Breast epithelium (tissue), 4 donors: ENCODE measurements at places on chromosomes 11 and 22. TPM values are rescaled to one million over a fixed set of nuclear protein-coding genes. Genes with fewer than 3 reads are reported as not detected.

DNA sequence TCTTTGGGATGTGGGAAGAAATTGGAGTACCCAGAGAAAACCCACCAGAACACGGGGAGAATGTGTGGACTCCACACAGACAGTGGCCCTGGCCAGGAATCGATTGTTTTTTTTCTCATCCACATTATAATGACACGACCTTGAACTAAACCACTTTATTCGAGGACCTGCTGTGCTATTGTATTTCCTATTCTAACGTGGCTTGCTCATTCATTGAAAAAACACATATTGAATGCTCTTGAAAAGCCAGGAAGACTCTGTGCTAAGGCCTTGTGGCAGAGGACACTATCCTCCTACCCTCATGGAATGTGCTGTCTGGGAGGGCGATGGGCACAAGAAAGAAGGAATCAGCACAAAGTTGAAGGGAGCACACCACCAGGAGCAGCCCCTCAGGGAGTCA is 9.1 kb upstream of the SREBF2 start:
- no peak for DNase-seq
- H3K27me3 ChIP-seq, result no peaks in the 10 kb centered on the region
- H3K36me3 ChIP-seq, result no peaks in the 10 kb centered on the region
- no peak overlapping the region for H3K27ac ChIP-seq

GRCh38 chr11:90434858-90435257 is 212.0 kb upstream of the CHORDC1 start:
- H3K27me3 ChIP-seq, result no peaks in the 10 kb centered on the region
- H3K36me3 ChIP-seq, result no peaks in the 10 kb centered on the region
- H3K4me1 ChIP-seq, result no peaks in the 10 kb centered on the region
- H3K27ac ChIP-seq, result no peak overlapping the region

GRCh38 chr11:8735094-8735493 is 52.5 kb downstream of the RPL27A start:
- H3K27ac ChIP-seq, result no peak overlapping the region
- H3K27me3 ChIP-seq, result no peaks in the 10 kb centered on the region
- no peak for DNase-seq
- H3K4me1 ChIP-seq, result peaks cover 5% of the 10 kb centered on the region
- H3K36me3 ChIP-seq, result no peaks in the 10 kb centered on the region
- H3K4me3 ChIP-seq, result no peak overlapping the region

Gene PYGM
- 4.5 TPM for total RNA-seq

Gene KDELR3
- total RNA-seq, result 18.0 TPM

Gene DNAJC24
- 23.4 TPM for total RNA-seq

GRCh38 chr22:44304911-44305310 is 7.8 kb downstream of the SHISAL1 start:
- peaks cover 14% of the 10 kb centered on the region for H3K27me3 ChIP-seq
- H3K4me1 ChIP-seq, result no peaks in the 10 kb centered on the region
- H3K4me3 ChIP-seq, result no peak overlapping the region
- H3K27ac ChIP-seq, result no peak overlapping the region
- no peaks in the 10 kb centered on the region for H3K36me3 ChIP-seq
